Psoas muscle (tissue), 8 donors: ENCODE measurements at places on chromosomes 13 and 19. TPM values are rescaled to one million over a fixed set of nuclear protein-coding genes. Genes with fewer than 3 reads are reported as not detected.

The CSNK1G2 gene
- 22.3 TPM for total RNA-seq

The SIGLEC11 gene
- total RNA-seq, result 0.36 TPM

The SLC10A2 gene
- total RNA-seq, result not detected

The UHRF1 gene
- total RNA-seq, result 0.55 TPM

The MAST1 gene
- total RNA-seq, result not detected

The MBD3L2 gene
- not detected for total RNA-seq

The TSSK6 gene
- not detected for total RNA-seq

The C13orf42 gene
- not detected for total RNA-seq

The HS6ST3 gene
- 0.30 TPM for total RNA-seq

The ZNF442 gene
- total RNA-seq, result 2.2 TPM

The PCDH17 gene
- total RNA-seq, result 1.4 TPM

The ANKRD27 gene
- 12.0 TPM for total RNA-seq

The ZNF829 gene
- 0.92 TPM for total RNA-seq

The RASIP1 gene
- total RNA-seq, result 9.7 TPM

The SDHAF1 gene
- 14.5 TPM for total RNA-seq

The COL4A1 gene
- total RNA-seq, result 127 TPM
